Brain (organoid and tissue), 16 donors: ENCODE measurements at places on chromosomes 6 and 20.

- no peak for DNase-seq
Observed at GRCh38 chr20:17856024-17856564, 112.5 kb downstream of the SNX5 start.

GRCh38 chr20:50850721-50851286 lies 55.9 kb downstream of the BCAS4 start:
- DNase-seq: no peak

- DNase-seq: peak; percentile 78
Observed at GRCh38 chr6:24966381-24966780, 30.6 kb upstream of the RIPOR2 start.

- DNase-seq: no peak
Observed at GRCh38 chr6:95519228-95520037, 57.9 kb upstream of the MANEA start.

DNA sequence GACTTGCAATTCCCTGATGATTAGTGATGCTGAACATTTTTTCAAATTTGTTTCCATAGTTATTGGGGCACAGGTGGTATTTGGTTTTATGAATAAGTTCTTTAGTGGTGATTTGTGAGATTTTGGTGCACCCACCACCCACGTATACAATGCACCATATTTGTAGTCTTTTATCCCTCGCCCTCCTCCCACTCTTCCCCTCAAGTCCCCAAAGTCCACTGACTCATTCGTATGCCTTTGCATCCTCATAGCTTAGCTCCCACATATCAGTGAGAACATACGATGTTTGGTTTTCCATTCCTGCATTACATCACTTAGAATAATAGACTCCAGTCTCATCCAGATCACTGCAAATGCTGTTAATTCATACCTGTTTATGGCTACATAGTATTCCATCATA lies 167.3 kb downstream of the MYLK4 start:
- no peak for DNase-seq

GRCh38 chr20:40962733-40963504 lies 65.7 kb upstream of the TOP1 start:
- peak; percentile 90 for DNase-seq

GRCh38 chr6:167767715-167768107 lies 59.0 kb upstream of the AFDN start:
- no peak for DNase-seq

GRCh38 chr6:15673666-15674065 lies 10.8 kb upstream of the DTNBP1 start:
- no peak for DNase-seq

DNA sequence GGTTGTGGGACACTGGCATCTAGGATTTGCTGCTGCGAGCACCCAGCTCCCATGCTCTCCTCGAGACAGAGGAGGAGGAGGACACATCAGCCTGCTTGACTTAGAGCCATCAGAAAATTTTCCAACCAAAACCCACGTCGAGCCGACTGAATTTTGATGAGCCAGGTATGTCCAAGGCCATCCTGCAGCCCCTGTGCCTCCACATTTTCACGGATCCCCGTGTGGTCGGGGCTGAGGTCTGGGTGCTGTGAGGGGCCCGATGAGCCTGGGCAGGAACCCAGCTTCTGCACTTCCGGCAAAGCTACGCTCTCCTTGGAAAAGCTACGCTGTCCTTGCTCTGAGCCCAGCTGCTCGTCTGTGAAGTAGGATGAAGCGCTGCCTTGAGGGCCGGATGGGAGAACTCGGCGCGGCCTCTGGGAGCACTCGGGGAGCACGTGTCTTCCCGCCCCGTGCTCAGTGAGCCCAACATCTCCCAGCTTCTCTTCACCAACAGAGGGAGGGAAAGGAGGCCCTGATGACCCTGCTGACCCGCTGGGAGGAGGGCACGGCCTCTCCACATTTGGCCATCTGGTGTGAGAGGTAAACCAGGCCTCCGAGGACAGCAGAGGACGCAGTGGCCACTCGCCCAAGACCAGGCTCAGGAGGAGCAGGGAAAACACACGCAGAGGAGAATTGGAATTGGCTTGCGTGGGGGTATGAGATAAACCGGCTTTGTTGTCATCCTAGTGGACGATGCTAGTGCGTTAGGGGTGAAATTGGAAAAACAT lies 33.9 kb downstream of the PSMG4 start:
- no peak for DNase-seq

DNA sequence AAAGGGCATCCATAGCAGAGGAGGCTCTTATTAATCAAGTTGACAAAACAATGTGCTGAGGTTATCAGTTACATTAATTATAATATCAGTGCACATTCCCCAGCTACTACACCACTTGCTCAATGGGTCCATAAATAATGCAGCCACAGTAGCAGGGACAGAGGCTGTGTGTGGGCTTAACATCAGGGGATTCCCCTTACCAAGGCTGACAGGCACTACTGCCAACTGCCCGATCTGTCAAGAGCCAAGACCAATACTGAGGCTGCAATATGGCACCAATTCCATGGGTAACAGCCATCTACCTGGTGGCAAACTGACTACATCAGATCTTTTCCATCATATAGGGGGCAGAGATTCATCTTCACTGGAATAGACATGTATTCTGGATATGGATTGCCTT lies 22.0 kb downstream of the CD164 start:
- DNase-seq: no peak

- no peak for DNase-seq
Observed at GRCh38 chr20:63966944-63967322, 2.8 kb downstream of the ZNF512B start.

- DNase-seq: peak; percentile 37
Observed at GRCh38 chr20:37299718-37300528, 10.5 kb downstream of the MANBAL start.
